ENCODE measurements at places on chromosomes 11 and 22.

- no peak for DNase-seq
Observed at GRCh38 chr11:19580646-19581045, 132.0 kb upstream of the NAV2 start.

- DNase-seq = no peak
Observed at GRCh38 chr11:17519061-17519885, 24.9 kb downstream of the USH1C start.

DNA sequence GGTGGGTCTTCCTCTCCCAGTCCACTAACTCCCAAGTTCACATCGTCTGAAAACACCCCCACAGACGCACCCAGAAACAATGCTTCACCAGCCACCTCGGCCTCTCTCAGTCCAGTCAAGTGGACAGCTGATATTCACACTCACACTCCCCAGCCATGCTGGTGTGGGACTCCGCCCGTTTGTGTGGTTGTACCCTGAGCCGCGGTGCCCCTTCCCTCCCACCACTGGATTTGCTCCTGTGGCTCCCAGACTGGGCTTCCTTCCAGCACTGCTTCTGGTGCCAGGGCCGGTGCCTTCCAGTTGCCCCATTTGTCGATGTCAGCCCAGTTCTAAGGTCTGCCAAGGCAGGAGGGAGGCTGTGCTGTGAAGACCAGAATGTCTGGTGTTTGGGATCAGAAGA, 37.9 kb upstream of the PLET1 start:
- no peak for DNase-seq

GRCh38 chr11:105132716-105133511, 6.7 kb downstream of the CARD18 start:
- DNase-seq = no peak

DNA sequence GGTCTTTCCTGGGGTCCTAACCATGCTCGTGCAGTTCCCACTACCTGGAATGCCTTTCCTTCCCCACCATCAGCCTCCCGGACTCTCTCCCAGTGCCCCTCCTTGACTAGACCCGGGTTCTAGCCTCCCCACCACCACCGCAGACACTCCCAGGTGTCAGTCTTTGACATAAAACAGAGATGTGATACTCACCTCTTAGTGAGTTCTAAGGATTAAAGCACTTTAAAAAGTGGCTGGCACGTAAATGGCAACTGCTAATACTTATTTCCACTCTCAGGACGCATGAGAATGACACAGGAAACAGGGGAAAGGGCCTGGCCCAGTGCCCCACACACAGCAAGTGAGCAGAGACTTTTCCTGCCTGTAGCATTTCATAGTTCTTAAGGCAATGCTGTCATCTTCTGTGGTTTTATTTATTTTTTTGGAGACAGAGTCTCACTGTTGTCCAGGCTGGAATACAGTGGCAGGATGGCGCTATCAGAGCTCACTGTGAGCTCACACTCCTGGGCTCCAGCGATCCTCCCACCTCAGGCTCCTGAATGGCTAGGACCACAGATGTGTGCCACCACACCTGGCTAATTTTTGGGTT, 1.9 kb upstream of the SLC25A45 start:
- no peak for DNase-seq

DNA sequence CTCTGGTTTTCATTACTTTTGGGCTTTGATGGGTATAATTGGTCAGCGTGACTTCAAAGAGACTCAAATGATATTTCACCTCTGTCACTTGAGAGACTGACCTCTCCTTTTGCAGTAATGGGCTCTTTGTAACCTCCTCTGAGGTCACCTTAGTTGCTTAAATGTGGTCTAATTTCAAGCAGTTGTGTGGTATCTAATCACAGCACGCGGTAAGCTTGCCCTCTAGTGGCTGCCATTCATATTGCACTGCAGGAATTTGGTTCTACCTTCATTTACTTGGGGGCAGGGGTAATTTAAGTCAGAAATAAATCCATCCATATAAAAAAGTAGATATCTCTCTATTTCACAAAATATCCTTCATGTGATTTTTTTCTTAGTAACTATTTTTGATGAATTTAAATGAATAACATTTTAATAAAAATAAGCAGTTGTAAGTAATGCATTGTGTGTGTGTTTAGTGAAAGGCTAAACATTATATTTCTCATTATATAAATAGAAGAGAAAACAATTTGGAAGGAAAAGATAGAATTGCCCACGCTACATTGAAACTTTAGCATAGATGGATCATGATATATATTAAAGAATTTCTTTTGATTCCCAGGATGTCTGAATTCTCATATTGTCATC, 55.0 kb upstream of the ANO3 start:
- DNase-seq = no peak

- no peak for DNase-seq
Observed at GRCh38 chr11:133284156-133284555, 248.1 kb downstream of the OPCML start.

Data from GM12892 (cell line).